CD4-positive, alpha-beta T cell (primary cell): ENCODE measurements at places on chromosomes 13 and 19.
A peak's percentile ranks its signal among the peaks of the same experiment; 100 is the strongest.

DNA sequence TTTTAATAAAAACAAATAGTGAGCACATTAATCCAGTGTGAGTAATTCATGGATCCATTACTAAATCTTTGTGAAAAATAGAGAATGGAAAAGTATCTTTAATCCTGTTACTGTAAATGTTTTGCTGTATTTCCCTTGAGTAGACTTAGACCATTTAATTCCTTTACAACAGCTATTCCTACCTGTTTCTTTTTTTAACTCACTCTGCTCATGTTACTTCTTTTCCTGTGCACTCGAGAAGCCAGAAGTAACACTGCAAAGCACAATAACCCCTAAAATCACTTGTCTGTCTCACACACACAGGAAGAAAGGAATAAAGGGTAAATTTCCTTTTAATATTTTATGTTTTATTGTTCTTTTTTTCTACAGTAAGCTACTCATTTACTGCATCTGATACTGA lies 244.3 kb downstream of the SHISA2 start:
- no peak for DNase-seq

- no peak for DNase-seq
Measured at GRCh38 chr19:8120636-8121480, 28.5 kb downstream of the FBN3 start.

- DNase-seq = no peak
Measured at GRCh38 chr19:30029721-30030510, 87.9 kb downstream of the URI1 start.

DNA sequence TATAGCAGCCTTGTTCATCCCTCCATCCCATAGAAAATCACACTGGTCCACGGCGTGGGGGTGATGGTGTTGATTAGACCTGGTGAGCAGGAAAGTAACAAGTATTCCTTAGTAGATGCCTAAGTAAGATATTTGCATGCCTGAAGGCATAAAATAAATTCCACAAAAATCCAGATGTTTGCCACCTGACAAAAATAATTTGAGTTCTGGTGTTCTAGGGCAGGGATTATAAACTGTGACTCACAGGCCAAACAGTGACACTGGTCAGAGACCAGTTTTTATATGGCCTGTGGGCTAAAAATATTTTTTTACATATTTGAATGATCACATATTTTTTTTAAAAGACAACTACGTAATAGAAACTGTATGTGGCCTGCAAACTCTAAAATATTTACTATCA lies 310.7 kb downstream of the RFC3 start:
- DNase-seq = no peak

DNA sequence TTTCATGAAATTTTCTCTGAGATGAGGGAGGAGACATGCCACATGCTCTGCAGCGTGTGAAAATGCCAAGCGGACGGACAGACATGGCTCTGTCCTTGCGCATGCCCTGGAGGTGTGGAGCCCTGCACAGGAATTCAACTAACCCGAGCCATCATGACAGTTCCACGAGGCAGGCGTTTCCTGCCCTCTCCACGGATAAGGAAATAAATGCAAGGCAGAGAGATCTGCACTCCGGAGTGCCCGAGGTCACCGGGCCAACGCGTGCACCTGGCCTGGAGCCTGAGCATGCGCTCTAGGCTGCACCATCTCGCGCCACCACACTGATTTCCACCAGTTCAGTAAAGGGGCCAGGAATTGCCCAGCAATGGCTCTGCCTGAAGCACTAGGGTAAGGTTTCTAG lies 298.2 kb downstream of the MYO16 start:
- no peak for DNase-seq

DNA sequence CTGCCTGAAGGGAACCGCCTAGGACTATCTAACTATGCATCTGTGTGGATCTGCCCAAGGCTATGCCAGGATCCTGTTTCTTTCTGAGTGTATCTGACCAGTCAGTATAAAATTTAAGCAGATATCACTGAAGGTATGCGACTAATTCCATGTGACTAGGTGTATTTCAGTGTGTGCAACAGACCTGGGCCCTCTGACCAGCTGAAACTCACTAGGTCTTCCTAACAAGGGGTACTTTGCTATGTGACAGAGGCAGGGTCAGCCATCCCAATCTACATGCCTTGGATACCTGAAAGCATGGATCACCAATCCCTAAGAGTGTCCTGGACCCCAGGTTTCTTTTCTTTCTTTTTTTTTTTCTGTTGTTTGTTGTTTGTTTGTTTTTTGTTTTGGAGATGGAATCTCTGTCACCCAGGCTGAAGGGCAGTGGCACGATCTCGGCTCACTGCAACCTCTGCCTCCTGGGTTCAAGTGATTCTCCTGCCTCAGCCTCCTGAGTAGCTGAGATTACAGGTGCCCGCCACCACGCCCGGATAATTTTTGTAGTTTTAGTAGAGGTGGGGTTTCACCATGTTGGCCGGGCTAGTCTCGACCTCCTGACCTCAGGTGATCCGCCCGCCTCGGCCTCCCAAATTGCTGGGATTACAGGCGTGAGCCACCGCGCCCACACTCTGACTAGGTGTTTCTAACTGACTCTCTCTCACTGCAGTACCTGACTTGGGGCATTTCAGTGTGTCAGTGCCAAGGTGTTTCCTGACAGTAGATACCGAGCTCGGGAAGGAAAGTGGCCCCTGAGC lies 43.5 kb downstream of the FCGBP start:
- DNase-seq = no peak

DNA sequence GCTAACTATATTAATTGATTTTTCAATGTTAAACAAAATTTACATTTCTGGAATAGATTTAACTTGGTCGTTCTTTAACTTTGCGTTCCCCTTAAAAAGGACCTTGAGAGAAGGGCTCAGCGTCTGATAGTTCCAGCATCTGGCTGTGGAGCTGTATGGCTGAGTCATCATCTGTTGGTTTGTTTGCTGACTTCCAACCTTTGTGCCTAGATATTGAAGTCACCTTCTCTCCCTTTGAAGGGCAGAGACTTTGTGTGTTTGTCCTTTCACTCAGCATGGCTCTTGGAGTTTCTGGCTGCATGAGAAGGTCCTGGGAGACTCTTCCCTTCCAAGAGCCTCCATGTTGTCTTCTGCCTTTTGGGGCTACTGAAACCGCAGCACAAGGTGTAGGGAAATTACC lies 16.6 kb upstream of the IRS2 start:
- DNase-seq = no peak

GRCh38 chr19:6632002-6632621 lies 37.8 kb downstream of the TNFSF14 start:
- peak; percentile 90 for DNase-seq

DNA sequence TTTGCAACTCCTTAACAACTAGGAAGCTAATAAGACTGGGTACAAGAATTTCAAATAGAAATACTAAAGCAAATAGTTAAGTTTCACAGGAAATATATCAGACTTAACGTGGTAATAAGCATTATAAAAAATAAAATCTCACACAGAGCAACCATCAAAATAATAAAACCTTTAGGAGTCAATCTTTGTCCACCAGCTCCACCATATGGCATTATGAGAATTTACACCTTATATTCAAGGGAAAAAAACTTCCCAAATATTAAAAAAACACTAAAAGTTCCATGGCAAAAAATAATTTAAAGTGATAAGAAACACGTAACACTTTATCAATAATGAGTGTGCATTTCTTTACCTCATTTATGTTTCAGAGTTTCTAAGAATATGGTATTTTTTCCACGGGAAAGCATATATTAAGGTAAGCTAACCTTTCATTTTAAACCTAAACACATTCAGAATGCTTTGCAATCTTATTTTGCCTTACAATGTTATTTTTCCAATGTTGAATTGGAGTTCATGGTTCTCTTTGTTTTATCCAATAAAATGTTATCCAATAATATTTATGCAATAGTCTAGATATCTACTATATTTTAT lies 423.2 kb upstream of the SGCG start:
- no peak for DNase-seq

- DNase-seq = no peak
Measured at GRCh38 chr19:32935629-32936028, 36.1 kb downstream of the CEP89 start.

GRCh38 chr13:102704238-102705058 lies 9.6 kb upstream of the METTL21C start:
- no peak for DNase-seq

DNA sequence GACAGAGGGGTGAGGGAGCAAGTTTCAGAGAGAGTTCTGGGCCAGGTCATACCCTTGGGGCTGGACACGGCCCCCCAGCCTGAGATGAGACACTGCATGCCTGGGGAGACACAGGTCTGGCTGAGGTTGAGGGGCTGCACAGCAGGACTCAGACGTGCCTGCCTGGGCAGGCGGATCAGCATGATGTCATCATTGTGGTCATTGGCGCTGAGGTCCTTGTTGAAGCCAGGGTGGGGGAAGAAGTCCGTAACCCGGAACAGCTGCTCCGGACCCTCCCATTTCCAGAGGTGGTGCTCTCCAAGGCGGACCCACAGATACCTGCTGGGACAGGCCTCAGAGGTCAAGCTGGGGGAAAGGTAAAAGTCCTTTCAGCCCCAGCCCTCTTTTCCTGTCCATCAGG lies 5.0 kb upstream of the KLK8 start:
- no peak for DNase-seq

- no peak for DNase-seq
Measured at GRCh38 chr13:83452292-83452950, 429.9 kb downstream of the SLITRK1 start.

DNA sequence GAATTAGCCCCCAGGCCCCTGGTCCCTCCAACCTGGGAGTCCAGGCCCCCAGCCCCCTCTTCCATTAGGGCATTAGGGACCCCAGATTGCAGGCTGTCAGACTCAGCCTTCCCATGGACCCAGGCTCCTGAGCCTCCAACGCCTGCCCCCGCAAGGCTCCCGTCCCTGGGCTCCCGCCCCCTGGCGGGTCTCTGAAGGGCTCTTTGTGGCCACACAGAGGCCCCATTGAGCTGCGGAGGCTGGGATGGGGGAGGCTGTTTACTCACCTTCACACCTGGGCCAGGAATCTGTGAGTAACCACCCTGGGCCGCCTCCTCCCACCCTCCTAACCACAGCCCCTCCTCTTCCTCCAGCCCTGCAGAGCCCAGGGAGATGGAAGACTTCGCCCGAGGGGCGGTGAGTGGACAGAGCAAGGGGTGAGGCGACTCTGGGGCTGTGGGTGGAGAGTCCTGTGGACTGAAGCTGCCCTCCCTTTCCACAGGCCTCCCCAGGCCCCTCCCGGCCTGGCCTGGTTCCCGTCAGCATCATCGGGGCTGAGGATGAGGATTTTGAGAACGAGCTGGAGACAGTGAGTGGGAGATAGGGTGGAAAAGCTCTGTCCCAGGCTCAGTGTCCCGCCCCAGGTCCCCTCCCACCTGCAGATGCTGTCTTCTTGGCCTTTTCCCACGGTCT lies 4.9 kb downstream of the ARHGEF1 start:
- peak; percentile 88 for DNase-seq

DNA sequence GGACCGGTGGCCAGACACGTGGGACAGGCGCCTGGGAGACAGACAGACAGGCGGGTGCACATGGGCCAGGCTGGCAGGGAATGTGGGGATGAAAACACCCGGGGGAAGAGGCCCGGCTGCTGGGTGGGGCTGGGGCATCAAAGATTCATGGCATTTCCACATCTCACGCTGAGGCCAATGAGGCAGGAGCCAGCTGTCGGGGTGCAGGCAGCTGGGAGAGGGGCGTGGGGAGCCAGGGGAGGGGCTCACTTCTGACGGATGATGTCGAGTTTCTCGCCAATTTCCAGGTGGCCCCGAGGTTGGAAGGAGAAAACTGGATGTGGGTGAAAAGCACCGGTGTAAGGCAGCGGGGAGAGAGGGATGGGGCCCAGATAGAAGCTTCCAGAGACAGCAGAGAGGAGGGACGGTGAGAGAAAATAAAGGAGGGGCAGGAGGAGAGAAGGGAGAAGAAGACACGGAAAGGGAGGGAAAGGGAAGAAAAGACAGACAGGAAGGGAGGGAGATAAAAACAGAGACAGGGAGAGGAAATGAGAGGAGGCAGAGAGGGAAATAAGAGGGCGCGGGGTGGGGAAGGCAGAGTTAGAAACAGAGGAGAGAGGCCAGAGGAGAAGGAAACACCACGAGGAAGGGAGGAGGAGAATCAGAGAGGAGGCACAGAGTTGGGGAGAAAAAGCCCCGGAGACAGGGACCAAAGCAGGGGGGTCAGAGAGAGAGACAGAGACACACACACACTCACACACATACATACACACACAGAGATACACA lies 8.0 kb upstream of the CCER2 start:
- DNase-seq = no peak

- no peak for DNase-seq
Measured at GRCh38 chr13:50320271-50320862, 305.1 kb downstream of the KCNRG start.

GRCh38 chr19:20067943-20068342 lies 9.9 kb upstream of the ZNF90 start:
- DNase-seq = no peak

DNA sequence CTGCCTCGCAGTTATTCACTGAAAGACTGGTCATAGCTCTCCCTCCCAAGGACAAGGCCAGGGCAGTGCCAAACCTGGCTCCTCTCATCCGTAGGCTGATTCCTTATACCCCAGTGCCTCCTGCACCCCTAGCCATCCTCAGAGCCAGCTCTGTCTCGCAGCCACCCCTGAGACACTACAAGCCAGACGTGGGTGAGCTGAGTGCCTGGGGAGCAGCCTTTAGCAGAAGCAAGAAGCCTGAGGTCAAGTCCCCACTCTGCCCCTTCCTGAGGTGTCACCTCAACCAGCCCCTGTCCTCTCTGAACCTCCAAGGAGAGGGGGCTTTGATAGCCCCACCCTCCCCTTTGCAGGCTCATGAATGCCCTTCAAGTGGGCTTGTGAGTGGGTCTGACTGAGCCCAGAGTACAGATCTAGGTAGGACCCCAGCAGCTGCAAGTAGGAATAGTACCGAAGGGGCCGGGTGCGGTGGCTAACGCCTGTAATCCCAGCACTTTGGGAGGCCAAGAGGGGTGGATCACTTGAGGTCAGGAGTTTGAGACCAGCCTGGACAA lies 14.8 kb upstream of the AKAP8L start:
- no peak for DNase-seq

- DNase-seq = peak; percentile 62
Measured at GRCh38 chr19:38634757-38635482, 12.5 kb upstream of the ACTN4 start.

DNA sequence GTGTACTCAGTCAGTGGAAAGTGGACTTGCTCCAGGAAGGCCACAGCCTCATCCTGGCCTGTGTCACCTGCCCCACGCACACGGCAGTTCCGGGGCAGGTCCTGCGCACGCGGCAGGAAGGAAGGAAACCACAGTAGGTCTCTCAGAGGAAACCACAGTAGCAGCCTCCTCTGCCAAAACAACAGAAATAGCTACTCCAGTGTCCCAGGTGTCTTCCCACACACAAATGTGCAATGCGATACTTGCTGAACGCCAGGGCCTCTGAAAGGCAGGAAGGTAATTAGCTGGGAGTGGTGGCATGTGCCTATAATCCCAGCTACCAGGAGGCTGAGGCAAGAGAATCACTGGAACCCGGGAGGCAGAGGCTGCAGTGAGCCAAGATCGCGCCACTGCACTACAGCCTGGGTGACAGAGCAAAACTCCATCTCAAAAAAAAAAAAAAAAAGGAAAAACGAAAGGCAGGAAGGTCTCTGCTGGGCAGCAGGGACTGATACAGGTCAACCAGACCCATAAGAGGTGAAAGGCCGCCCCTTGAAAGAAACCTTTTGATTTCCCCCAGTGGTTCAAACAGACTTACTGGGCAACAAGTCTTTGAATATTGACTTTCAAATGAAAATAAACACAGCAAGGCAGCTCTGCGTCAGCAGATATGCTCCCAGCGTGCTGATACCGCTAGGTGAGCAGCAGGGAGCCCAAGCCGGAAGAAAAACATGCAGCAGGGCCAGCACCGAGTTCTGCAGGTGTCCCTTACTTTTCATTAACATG lies 49.5 kb downstream of the CRYL1 start:
- peak; percentile 53 for DNase-seq
